Astrocyte (in vitro differentiated cells and primary cell): ENCODE measurements at places on chromosomes 2 and 18. TPM values are rescaled to one million over a fixed set of nuclear protein-coding genes. Genes with fewer than 3 reads are reported as not detected.

Gene NTSR2
- not detected in 2 replicates for total RNA-seq

DNA sequence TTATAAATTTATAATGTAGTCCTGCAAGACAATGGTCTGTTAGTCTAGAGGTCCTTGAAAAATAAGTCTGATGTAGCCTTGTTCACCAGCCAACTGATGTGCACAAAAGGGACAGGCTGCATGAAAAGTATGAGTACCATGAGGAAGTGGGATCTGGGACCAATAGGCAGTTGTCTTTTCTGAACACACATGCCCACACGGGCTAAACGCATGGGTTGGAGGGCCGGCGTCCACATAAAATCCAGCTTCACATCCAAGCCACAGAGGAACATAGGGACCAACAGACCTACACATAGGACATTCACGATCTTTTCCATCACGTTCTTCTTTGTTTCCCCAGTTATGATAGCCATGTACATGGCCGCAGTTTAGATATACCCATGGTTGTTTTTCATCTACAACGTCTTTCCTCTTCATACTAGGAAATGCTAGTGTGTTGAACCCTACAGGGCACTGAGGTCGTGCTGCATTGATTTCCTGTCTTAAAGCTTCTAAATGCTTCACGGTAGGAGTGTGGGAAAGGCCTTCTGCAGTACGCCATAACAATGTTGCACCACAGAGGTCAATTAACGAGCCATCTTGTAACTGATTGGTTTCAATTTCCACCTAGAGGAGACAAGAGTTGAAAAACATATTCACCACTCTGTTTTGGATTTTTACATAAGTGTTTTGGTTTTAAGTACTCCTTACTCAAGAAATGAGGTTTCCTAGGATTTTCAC is 49.4 kb downstream of the PELI1 start:
- no peak for DNase-seq

DNA sequence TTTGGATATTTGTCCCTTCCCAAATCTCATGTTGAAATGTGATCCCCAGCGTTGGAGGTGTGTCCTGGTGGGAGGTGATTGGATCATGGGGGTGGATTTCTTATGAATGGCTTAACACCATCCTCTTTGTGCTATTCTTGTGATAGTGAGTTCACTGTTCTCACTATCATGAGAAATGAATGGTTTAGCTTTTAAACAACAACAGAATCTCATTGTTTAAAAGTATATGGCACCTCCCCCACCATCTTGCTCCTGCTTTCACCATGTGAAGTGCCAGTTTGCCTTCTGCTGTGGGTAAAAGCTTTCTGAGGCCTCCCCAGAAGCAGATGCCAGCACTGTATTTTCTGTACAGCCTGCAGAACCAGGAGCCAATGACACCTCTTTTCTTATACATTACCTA is 38.1 kb downstream of the KIAA1328 start:
- DNase-seq = no peak

- DNase-seq = peak; percentile 94
These were observed 55.9 kb upstream of the CTLA4 start for GRCh38 chr2:203811491-203812221.

GRCh38 chr2:113857464-113857863 is 32.4 kb upstream of the ACTR3 start:
- no peak for DNase-seq

DNA sequence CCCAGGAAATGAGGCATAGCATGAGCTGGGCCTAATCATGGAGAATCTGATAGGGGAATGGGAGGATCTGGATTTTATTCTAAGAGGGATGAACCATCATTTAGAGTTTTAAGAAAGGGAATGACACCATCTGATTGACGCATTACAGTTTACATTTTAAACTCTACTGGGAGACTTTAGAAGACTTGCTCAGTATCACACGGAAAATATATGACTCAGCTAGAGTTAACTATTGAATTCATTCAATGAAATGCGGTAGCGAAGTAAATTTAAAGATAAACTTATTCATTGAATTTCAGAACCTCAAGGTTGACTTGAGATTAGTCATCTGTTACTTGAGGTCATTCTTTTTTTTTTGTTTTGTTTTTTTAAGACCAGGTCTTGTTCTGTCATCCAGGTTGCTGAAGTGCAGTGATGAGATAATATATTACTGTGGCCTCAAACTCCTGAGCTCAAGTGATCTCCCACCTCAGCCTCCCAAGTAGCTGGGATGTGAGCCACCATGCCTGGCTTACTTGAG is 25.0 kb downstream of the MC4R start:
- peak; percentile 29 for DNase-seq

GRCh38 chr2:32553829-32554432 is 73.9 kb upstream of the TTC27 start:
- peak; percentile 22 for DNase-seq

DNA sequence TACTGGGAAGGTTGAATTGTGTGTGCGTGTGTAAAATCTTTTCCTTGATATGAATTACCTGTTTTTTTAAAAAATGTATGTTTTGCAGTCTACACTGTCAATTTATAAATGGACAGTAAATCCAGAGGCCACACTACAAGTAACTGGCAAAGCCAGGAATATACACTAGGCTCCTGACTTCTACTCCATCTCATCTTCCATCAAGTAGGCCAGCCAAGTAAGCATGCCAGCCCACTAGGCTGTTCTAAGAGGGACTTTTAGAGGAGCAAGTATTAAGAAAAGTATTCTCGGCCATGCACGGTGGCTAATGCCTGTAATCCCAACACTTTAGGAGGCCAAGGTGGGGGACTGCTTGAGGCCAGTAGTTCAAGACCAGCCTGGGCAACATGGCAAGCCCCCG is 13.0 kb upstream of the METAP1D start:
- DNase-seq = no peak

DNA sequence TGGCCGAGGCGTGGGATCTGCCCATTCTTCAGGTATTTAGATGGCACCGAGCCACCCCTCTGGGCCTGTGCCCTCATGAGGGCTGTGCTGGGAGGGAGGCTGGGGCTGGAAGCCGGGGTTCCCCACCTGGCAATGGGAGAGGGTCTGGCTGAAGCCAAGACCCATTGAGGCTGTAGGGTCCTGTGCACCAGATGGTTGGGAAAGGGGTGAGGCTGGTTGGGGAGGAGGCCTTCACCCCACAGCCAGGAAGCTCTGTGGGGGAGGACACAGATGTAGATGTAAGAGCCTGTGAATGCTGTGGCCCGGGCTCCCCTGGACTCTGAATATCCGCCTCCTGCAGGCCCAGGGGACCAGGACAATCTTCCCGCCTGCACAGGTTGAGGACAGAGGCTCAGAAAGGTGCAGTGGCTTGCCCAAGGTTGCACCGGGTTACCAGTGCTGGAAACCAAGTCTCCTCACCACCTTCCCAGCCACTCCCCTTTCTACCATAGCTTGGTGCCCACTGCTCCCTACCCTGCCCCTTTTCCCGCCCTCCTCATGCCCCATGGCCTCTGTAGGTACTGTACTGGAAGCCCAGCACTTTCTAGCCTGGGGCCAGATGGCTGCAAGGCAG is 49.7 kb downstream of the PDCL3 start:
- DNase-seq = no peak
